Panc1 (cell line): ENCODE measurements at places on chromosomes 4 and X.

DNA sequence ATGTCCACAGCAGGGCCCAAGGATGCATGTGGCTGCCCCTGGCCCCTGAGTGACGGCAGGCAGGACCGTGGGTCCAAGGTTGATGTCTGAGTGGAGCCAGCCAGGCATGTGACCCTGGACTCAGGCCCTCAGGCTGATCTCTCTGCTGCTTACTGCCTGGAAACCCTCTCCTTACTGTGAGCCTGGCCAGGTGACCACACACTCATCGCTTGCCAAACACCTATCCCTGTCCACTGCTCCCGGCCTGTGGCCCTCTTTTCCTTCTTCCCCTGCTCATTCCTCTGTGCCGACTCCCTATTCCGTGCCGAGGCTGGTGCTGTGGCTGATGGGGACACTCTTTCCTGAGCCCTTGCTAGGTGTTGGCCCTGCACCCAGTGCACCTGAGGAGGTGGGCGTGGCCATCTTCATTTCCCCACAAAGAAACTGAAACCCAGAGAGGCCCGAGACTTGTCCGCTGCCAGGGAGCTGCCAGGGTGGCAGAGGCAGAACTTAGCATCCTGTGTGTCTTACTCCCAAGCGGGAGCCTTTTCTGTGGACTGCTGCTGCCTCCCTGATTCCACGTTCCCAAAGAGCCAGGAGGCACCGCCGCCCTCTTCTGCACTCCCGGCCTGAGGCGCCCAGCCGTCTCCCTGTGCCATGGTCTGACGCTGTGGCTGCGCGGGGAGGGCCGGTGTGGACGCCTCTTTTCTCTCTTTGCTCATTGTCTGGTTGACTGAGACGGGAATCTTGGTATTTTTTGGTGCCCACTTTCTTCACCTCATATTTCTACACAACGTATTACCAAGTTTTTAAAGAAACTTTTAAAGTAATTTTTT is 11.2 kb upstream of the RNF4 start:
- no peak for DNase-seq

- DNase-seq: no peak
Observed at GRCh38 chrX:97563531-97564133, 679.9 kb downstream of the RPA4 start.

DNA sequence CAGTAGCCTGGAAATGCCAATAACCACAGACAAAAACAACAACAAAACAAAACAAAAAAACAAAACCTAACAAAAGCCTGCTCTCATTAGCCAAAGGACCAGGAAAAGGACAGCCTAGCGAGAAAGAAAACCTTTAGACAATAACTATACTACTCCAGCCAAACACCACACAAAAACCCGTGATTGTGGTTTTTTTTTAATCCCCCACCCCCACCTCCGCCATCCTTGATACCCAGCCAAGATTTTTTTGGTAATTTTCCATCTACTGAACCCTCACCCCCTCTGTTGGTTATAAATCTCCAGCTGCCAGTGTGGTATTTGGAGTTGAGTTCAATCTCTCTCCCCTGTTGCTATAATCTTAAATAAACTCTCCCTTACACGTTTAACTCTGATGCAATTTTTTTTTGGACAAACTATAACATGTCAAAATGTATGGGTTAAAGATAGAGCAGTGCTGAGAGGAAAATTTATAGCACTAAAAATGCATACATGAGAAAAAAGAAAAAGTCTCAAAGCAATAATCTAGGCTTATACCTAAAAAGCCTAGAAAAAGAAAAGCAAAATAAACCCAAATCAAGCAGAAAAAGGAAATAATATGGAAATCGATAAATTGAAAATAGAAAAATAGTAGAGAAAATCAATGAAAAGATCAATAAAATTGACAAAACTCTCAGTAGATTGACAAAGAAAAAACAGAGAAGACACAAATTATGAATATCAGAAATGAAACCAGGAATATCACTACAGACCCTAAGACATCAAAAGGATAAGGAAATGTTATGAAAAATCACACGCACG is 83.7 kb downstream of the NAT8L start:
- no peak for DNase-seq

GRCh38 chr4:38109896-38110295 is 149.7 kb downstream of the PTTG2 start:
- DNase-seq: no peak
